ENCODE measurements at places on chromosomes 3 and 15.

DNA sequence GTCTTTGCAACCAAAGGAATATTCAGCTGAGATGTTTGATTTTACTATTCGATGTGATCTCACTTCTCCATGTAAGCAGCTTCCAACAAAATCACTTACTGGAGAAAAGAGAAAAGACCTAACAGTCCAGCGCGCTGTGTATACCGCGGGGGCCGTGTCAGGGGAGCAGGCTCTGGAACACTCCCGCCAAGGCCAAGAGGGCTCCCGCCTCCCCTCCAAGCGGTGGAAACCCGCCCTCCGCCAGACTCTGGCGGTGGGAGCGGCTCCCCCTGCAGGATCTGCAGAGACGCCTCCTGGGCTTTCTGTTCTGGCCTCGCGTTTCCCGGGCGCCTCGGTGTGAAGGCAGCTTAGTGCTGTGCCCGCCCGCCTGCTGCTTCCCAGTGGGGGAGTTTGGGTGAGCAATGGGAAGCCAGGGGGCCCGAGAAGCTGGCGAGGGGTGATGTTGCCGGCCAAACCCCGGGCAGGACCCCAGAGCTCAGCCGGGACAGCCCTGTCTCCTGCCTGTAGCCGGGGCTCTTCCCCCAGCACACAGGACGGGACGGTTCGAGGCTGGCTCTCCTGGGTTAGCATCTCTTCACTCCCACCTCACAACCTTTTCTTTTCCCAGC, 36.3 kb downstream of the CHST14 start:
- peak; percentile 81 for DNase-seq

GRCh38 chr3:100545371-100545770, 53.0 kb downstream of the TMEM45A start:
- no peak for DNase-seq

GRCh38 chr3:72270072-72270681, 485.2 kb upstream of the PROK2 start:
- no peak for DNase-seq

DNA sequence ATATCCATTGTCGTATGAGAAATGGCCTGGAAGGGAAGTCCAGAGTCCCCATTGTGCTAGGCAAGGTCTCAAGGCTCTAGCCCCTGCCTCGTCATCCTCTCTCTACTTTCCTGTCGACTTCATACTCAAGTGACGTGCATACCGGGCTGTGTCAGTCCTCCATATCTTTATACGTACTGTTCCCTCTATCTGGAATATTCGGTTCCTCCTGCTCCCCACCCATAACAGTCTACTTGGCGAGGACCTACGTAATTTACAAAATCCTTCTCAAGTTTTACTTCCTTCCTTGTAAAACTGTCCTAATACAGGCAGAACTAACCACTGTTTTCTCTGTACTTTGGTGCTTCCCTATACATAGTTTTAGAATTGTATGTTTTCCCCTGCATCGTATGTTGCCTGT, 2.2 kb upstream of the ALPK3 start:
- DNase-seq: no peak

DNA sequence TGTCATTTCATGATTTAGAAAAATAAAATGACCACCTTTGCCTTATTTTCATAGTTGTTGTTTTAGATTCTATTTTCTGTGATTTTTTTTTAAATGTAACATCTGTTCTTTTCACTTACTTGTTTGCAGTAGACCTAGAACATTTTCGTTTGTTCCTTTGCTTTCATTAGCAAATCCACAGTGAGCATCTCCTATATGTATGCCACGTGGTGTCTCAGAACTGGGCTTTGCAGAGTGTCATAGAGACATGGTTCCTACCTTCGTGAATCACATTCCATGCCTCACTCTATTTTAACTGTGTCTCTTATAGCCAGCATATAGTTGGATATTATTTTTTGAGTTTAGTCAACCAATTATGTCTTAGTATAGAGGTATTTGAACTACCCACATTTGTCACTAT, 118.2 kb downstream of the KLF13 start:
- no peak for DNase-seq

DNA sequence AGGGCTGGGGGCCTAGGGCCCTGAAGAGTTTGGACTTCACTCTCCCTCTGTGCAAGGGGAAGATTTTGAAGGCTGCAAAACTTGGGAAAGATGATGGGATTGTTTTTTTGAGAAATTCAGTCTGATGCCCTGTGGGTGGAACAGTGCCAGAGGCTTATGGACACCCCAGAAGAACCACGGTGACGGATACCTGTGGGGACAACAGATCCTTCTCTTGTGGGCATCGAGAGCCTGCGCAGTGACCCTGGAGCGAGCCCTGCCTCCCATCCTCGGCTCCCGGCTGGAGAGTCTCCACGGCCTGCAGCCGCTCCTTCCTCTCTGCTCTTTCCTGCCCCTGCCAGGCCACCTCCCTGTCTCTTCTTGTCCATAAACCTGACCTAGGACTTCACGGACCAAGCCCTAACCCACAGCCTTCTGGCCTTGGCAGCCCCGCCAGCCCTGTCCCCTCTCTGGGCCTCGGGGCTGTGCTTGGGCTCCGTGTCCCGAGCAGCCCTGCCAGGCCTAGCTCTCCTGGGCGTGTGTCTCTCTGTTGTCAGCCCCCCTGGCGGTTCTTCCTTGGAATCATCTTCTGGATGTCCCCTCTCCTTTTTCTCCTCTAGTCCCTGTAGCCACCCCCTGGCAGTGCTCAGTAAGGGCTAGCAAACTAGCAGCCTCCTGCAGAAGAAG, 98.4 kb downstream of the VGLL4 start:
- no peak for DNase-seq

- no peak for DNase-seq
These were observed 4.3 kb downstream of the ISL2 start for GRCh38 chr15:76340803-76341365.

DNA sequence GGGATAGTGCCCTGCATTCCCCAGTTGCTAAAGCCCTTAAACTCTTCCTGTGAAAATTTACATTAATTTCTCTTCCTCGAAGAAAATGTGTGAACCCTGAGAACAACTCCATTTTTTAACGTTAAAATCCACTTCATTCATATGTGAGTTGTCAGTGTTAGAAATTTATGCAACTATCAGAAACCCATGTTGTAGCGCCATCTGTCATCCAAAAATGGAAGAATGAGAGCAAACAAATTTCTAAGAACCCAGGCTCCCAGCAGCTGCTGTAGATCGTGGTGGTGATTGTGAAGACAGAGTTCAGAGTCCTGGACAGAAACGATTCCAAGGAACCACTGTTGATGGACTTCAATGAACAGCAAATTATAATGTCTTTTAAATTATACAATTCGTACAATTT, 179.7 kb upstream of the NDN start:
- DNase-seq: no peak

GRCh38 chr15:38944536-38944935, 379.9 kb upstream of the RASGRP1 start:
- DNase-seq: no peak
